ENCODE measurements at places on chromosomes 16 and 17.

DNA sequence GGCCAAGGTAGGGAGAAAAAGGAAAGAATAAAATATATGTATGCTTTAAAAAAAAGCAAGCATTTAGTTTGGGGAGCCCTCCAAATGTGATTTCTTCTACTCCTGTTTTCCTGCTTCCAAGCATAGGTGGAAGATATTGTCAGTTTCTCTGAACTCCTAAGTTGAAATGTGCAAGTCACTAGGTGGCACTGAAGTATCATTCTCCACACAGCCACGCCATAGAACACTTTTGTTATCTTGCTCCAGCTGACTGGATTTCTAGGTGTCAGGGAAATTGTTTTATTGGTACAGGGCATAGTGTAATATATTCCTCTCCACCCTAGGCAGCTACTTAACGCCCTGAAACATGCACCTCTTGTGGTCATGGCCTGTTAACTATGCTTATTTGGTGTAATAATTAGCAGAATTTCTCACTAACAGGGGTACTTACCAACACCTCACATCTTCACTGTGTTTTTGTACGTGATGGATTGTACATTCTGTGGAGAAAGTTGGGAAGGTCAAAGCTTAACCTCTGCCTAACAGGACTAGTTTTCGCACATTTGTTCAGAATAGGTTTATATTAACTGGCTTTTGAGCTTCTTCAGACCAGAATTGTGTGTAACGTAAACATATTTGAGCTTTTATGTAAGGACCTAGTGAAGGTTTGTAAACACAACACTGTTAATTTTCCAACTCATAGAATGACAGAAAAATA, 69.3 kb downstream of the FTO start:
- DNase-seq, result no peak

GRCh38 chr16:86961171-86961601, 356.0 kb downstream of the C16orf95 start:
- DNase-seq, result no peak

DNA sequence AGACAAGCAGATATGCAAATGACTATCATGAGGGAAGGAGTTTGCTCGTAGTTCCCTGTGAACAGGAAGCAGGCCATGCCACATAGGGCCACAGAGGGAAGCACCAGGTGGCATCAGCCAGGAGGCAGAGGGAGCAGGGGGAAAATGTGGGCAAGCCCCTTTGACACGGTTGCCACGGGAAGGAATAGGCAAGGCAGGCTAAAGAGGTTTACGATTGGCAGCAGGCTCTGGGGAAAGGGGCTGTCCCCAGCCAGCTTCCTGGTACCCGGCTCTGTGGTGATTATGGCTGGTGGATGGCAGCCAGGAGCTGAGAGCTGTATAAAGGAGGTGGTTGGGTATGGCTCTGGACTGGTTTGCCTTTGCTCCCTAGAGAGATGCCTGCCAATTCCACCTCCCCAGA, 848 bp downstream of the CES3 start:
- DNase-seq, result no peak

- DNase-seq, result no peak
Measured at GRCh38 chr16:12728469-12728868, 75.2 kb downstream of the CPPED1 start.

DNA sequence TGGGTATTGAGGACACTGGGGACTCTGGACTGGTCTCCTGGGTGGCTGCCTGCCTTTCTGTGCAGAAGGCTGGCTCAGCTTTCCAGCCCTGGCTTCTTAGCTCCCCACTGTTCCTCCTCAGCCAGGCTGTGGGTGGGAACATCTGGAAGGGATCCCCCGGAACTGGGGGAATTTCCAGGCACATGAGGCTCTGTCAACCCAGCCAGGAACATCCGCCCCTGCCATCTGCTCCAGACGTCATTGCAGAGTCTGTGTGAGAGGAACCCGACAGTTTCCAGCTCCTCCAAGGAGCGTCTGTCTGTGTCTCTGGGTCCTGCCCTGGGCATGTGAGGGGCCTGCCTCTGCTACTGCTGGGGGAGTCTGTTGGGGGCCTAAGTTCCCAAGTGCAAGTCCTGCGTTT, 36.2 kb upstream of the CRHR1 start:
- DNase-seq, result no peak

GRCh38 chr16:27322858-27323780, 9.3 kb downstream of the IL4R start:
- DNase-seq, result no peak

DNA sequence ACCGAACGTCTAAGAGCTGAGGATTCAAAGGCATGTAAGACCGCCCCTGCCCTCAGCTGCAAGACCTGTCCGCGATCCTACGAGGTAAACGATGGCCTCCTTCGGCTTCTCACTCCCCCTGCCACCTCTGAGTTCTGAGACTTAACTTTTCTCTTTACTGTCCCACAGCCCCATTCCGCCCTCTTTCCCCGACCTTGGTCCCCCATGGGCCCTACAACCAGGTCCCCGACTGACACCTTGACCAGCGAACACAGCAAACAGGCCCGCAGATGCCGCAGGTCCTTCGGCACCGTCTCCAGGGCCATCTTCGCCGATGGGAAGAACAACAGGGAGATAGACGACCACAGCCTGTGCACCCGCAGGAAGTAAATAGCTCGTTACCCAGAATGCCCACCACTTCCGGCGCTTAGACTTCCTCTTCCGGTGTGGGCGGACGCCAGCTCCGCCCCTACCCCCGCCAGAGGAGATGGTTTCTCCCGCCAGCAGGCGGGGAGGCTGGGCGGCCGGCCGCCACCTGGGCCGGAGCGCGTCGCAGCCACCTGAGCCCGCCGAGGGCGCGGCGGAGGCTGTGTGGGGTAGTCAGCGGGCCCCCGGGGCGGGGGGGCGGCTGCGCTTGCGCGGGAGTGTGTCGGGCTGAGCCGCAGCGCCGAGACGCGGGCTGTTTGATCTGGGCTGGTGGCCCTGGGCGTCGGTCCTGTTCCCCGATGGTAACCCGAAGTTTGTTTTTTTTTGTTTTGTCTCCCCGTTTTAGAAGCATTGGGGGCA, at the start of gene SUPT4H1:
TSS of gene SUPT4H1 (minus strand) at position 371 of the 765 bp plus-strand sequence. CDS start at position 305, 66 bp downstream.
- DNase-seq, result peak; percentile 77

GRCh38 chr16:74298104-74298503, 1.5 kb downstream of the PSMD7 start:
- no peak for DNase-seq

- DNase-seq, result no peak
Measured at GRCh38 chr17:33464669-33465280, 171.7 kb upstream of the ASIC2 start.

DNA sequence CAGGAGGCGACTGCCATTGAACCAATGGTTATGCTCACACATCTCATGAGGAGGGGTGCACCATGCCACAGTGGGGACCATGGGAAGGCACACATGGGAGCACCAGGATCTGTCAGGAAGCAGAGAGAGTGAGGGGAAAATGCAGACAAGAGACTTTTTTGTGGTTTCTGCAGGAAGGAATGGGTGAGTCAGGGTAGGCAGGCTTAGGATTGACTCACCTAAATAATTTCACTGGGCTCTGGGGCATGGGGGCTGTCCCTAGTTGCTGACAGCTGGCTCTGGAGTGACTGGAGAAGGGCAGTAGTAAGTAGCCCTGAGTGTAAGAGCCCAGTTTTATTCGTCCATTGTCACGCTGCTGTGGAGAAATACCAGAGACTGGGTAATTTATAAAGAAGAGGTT, 202.4 kb downstream of the AXIN2 start:
- no peak for DNase-seq

DNA sequence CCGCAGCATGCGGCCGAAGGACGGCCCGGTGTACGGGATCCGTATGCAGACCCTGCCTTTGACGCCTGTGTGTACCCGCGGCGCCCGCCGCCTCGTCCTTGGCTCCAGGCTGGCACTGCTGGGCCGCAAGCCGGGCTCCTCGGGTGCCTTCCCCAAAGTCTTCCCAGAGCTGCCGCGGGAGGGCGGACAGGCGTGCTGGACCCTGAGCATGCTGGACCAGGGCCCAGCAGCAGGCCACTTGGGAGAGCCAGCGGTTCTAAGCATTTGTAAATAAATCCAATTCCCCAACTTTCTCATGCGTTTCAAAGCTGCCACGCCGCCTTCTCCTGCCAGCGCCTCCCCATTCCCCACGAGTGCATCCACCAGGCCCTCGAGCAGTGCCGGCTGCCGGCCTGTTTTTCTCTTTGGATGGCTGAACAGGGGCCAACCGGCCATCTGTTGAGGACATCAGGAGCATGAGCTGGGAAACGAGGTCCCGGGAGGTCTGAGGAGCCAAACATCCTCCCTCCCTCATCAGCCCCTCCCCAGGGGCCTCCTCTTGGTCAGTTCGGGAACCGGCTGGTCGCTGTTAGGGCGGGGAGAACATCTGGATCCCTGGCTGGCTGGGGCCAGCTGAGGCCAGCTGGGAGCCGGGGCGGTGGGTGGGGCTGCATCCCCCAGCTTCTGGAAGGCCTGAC, 20.5 kb upstream of the PABPN1L start:
- no peak for DNase-seq

DNA sequence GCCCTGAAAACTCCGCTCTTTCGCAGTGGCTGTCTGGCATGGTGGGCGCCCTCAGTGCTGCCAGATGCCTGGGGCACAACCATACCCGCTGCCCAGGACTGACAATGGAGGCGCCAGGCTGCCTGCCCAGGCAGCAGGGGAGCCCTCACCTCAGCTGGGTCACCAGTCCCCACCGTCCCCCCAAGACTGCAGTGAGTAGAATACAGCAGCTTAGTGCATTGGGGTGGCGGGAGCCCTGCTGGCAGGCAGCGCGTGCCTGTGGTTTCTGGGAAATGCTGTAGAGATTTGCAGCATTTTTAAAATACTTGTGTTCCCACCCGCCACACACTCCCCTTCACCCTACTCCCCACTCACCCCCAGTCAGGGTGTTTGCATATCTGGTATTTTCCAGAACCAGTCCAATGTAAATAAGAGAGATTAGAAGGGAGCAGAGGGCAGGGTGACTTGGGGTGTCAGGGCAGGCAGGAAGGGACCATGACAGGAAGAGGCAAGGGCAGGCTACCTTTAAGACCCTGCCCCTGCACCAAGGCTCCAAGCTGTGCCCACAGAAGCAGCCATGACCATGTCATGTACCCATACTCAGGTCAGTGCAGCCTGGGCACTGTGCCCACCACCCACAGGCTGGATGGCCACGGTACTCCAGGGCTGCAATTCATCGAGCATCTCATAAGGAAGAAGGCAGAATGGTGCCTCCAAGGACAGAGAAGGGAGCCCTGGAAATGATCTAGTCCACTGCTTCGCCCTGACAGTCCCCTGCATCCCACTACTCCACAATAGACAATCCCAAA, 21.5 kb downstream of the MYO18A start:
- DNase-seq, result no peak

DNA sequence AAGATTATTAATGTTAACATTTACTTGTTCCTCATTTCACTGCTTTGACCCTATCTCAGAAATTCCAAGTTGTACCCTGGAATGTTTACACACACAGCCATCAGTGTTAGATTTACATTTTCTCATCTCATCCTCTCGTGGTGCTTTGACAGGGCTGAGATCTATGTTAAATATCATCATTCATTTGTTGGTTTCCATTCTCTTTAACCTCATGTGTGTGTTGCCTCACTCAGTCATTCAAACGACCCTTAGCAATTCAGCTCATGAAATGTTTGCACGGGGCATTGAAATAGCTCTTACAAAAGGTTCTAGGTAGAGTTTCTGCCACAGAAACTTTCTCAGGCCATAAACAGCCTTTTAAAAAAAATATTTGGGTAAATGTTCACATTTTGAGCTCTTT, 369.6 kb upstream of the MAF start:
- DNase-seq, result no peak

- DNase-seq, result no peak
Measured at GRCh38 chr16:75065521-75066149, 50.9 kb downstream of the LDHD start.

Measured in stimulated activated CD8-positive, alpha-beta memory T cell treated with anti-CD3 and anti-CD28 coated beads, Interleukin-7, amount 100 ng/mL, for 1 hour (primary cell).